Ascending aorta (tissue), 2 donors: ENCODE measurements at places on chromosomes 16 and 17. TPM values are rescaled to one million over a fixed set of nuclear protein-coding genes. Genes with fewer than 3 reads are reported as not detected.

LAT gene
- total RNA-seq, result 53.4 TPM

PDIA2 gene
- not detected for total RNA-seq

SPN gene
- total RNA-seq, result 10.3 TPM

KRT33B gene
- total RNA-seq, result not detected

CLUH gene
- total RNA-seq, result 58.1 TPM

RNF112 gene
- 0.53 TPM for total RNA-seq

SDR42E2 gene
- not detected for total RNA-seq

TMC6 gene
- total RNA-seq, result 173 TPM

HS3ST4 gene
- not detected for total RNA-seq

TVP23C gene
- total RNA-seq, result 5.5 TPM

KRTAP16-1 gene
- total RNA-seq, result not detected

HAS3 gene
- not detected for total RNA-seq

PPP1R27 gene
- total RNA-seq, result not detected

DUS1L gene
- total RNA-seq, result 111 TPM

PRSS36 gene
- total RNA-seq, result 1.4 TPM

PIRT gene
- total RNA-seq, result not detected

TRIM16 gene
- total RNA-seq, result 22.0 TPM

VPS9D1 gene
- total RNA-seq, result 17.2 TPM

PDILT gene
- total RNA-seq, result not detected

NKD1 gene
- total RNA-seq, result 33.2 TPM

UNC13D gene
- 33.1 TPM for total RNA-seq

PHF23 gene
- 13.3 TPM for total RNA-seq

RTN4RL1 gene
- total RNA-seq, result 11.5 TPM

PPP1R1B gene
- 2.4 TPM for total RNA-seq

SYCE1L gene
- total RNA-seq, result not detected

CD300LG gene
- total RNA-seq, result 45.9 TPM

MT1B gene
- not detected for total RNA-seq

MEAK7 gene
- 5.4 TPM for total RNA-seq

MYH8 gene
- not detected for total RNA-seq

DEXI gene
- total RNA-seq, result 94.2 TPM

CACNG3 gene
- not detected for total RNA-seq

ZDHHC1 gene
- total RNA-seq, result 82.7 TPM

MT1A gene
- 183 TPM for total RNA-seq

SLC12A3 gene
- total RNA-seq, result not detected

ANKFN1 gene
- total RNA-seq, result not detected

OR1F1 gene
- not detected for total RNA-seq

NPW gene
- total RNA-seq, result not detected

PSKH1 gene
- total RNA-seq, result 41.0 TPM

NPIPA3 gene
- not detected for total RNA-seq

GPRC5C gene
- total RNA-seq, result 29.1 TPM

MFSD6L gene
- not detected for total RNA-seq

RCVRN gene
- not detected for total RNA-seq

PDK2 gene
- total RNA-seq, result 73.5 TPM

TRPV3 gene
- 0.11 TPM for total RNA-seq

KRT24 gene
- total RNA-seq, result not detected

IL17C gene
- not detected for total RNA-seq
